ENCODE measurements at places on chromosomes 2 and 18.

- DNase-seq: no peak
Observed at GRCh38 chr18:65822826-65823225, 72.0 kb downstream of the CDH7 start.

- DNase-seq: no peak
Observed at GRCh38 chr18:9240270-9240669, 94.3 kb upstream of the TWSG1 start.

GRCh38 chr2:24181849-24182248 lies 7.0 kb downstream of the FAM228A start:
- DNase-seq: no peak

DNA sequence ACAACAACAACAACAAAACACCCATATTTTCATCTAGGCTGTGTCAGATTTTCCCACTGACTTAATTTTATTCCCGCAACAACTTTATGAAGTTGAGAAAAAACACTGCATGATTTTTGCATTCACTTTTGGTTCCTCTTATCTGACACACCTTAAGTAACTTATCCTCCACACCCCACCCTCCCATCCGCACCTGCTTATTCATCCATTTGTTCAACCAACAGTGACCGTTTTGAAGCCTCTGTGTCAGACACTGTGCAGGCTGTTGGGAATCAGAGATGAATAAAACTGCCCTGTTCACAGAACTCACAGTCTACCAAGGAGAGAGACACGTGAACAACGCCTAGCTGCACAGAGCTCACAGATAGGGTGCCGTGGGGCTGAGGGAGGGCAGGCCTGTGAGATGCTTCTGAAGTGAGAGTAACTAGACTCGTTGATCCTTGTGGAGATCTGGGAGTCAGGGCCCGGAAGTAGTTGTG lies 7.4 kb downstream of the CNNM4 start:
- DNase-seq: no peak

DNA sequence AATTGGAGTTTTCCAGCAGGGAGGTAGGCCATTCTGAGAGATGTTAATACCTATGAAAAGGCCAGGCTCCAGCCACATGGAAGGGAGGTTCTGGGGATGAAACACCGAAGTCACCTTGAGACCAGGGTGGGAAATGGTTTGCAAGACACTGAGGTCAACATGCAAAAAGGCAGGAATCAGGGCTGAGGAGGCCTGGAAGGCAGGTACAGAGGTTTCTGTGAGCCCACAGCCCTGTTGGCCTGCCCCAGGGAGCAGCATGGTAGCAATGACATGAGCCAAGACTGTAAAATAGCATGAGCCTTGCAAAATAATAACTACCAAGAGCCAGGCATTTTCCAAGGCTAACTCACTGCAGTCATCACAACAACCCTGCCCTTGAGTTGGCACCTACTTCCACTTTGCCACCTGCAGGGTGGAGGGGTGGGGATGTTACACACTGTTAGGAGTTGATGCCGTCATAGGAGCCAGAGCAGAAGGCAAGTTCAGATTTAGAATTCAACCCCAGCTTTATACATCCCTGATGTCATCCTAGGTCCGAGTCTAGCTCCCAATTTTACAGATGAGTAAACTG lies 61.3 kb downstream of the ZBTB7C start:
- DNase-seq: no peak

GRCh38 chr18:26511339-26512071 lies 36.8 kb downstream of the KCTD1 start:
- no peak for DNase-seq

DNA sequence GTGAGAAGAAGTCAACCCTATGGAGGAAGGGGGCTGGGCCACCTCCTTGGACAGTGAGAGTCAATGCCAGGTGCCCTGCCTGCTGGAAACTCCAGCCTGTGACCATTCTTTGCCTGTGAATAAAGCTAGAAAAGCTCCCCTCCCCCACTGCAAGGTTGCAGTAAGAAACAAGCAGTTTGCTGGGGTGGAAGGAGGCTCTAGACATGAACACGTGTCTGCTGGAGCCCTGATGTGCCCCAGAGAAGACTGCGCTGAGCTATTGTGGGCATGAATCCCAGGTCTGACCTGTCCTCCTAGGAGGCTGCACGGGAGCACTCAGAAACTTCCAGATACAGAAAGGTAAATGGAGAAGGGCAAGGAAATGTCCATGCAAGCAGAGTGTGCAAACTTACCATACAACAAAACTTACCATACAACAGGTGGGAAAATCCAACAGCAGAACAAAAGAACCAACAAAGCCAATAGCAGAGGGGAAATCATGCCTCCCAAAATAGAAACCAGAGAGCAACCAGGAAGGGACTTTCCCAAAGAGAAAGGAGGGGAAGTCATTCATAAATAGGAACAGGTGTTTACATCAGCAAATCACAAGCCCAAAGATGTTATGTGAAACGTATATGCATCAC lies 278.7 kb downstream of the BCL2 start:
- no peak for DNase-seq
